ENCODE measurements at places on chromosomes 2 and 18. TPM values are rescaled to one million over a fixed set of nuclear protein-coding genes. Genes with fewer than 3 reads are reported as not detected.

- no peak for DNase-seq
- H3K27ac ChIP-seq = peak overlapping the region; percentile 13
- H3K4me3 ChIP-seq = no peak overlapping the region
- H3K36me3 ChIP-seq = peaks cover 30% of the 10 kb centered on the region
Observed at GRCh38 chr2:71082402-71083252, 14.2 kb downstream of the NAGK start.

DNA sequence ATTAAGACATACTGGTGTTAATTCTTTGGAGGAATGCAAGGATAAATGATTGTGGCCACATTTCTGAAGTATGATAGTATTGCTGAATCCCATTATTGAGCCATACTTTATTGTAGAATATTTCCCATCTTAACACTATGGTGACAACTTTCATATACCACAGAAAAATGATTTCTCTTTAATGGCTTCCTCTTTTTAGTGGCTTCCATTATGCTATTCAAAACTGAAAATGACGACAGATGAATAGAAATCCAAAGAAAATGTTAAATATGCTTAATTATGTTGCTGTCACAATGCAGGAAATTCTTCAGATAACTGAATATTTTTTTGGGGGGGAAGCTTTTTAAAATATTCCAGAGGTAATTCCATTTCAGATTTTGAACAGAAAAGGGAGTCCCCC lies 88.9 kb upstream of the TMEM200C start:
- H3K4me1 ChIP-seq = no peaks in the 10 kb centered on the region
- no peak overlapping the region for H3K27ac ChIP-seq
- H3K27me3 ChIP-seq = no peaks in the 10 kb centered on the region
- DNase-seq = no peak
- H3K36me3 ChIP-seq = no peaks in the 10 kb centered on the region
- H3K4me3 ChIP-seq = no peak overlapping the region

- H3K27ac ChIP-seq = no peak overlapping the region
- no peaks in the 10 kb centered on the region for H3K27me3 ChIP-seq
- no peak overlapping the region for H3K4me3 ChIP-seq
- no peaks in the 10 kb centered on the region for H3K4me1 ChIP-seq
Observed at GRCh38 chr18:33090461-33090860, 317.6 kb upstream of the KLHL14 start.

DNA sequence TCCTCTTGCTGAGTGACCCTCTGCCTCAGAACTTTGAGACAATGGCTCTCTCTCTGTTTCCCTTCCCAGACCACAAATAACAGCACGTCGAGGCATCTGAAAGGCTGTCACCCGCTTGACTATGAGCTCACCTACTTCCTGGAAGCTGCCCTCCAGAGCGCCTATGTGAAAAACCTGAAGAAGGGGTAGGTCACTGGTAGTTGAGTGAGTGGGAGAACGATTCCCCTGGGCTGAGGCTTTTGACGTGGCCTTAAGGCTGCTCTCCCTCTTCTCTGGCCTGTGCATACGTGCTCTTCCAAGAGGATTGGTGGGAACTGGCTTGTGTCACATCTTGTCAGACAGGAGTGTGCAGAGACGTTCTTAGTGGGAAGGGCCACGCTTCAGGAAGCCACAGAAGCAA lies 63.1 kb upstream of the MCFD2 start:
- H3K36me3 ChIP-seq = no peaks in the 10 kb centered on the region
- H3K27me3 ChIP-seq = no peaks in the 10 kb centered on the region
- H3K4me1 ChIP-seq = peaks cover 12% of the 10 kb centered on the region
- H3K27ac ChIP-seq = no peak overlapping the region
- no peak overlapping the region for H3K4me3 ChIP-seq

DNA sequence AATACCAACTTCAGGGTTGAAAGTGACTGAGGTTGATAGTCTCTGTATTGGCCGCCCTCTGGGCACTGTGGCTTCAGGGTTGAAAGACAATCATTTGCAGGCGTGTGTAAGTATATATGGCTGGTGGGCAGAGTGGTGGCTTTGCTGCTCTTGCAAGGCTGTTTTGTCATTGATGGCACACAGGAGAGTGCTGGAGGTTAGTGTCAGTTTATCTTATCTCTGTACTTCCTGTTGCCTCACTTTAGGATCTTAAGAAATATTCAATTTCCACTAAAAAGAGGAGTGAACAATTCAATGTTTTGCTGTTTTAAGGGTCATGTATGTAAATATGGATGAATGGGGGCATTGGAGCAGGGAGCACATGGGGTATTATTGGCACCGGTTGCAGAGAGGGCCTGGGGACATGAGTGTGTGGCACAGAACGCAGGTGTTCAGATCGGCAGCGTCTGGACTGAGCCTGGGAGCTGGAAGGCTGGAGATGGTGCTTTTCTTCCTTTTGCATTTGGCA lies 51.5 kb downstream of the NCK2 start:
- no peak for DNase-seq
- H3K27ac ChIP-seq = no peak overlapping the region
- H3K4me3 ChIP-seq = no peak overlapping the region
- no peaks in the 10 kb centered on the region for H3K36me3 ChIP-seq

GRCh38 chr2:136359121-136359965 lies 241.4 kb upstream of the CXCR4 start:
- no peak for DNase-seq
- H3K27ac ChIP-seq = no peak overlapping the region
- H3K4me3 ChIP-seq = no peak overlapping the region
- no peaks in the 10 kb centered on the region for H3K27me3 ChIP-seq
- no peaks in the 10 kb centered on the region for H3K4me1 ChIP-seq
- H3K36me3 ChIP-seq = no peaks in the 10 kb centered on the region

GRCh38 chr2:219624565-219624964 lies 2.9 kb upstream of the SLC4A3 start:
- no peaks in the 10 kb centered on the region for H3K36me3 ChIP-seq
- H3K27me3 ChIP-seq = no peaks in the 10 kb centered on the region
- peaks cover 7% of the 10 kb centered on the region for H3K4me1 ChIP-seq
- H3K27ac ChIP-seq = no peak overlapping the region
- H3K4me3 ChIP-seq = no peak overlapping the region

DNA sequence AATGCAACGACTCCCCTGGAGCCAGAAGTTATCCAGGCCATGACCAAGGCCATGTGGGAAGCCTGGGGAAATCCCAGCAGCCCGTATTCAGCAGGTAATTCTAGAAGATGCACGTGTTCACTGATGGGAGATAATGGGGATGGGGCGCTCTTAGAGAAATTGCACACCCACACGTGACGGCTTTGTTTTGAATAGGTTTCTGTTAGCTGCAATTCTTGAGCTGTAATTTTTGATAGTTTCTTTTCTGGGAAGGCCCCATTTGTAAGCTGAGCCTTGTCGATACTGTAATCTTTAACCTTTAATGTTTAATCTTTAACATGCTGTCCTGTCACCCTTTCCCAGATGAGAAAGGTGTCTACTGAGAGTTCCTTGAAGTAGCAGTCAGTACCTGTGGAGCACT lies 3.6 kb downstream of the SCLY start:
- no peak overlapping the region for H3K4me3 ChIP-seq
- H3K4me1 ChIP-seq = peaks cover 20% of the 10 kb centered on the region
- no peak overlapping the region for H3K27ac ChIP-seq
- no peaks in the 10 kb centered on the region for H3K27me3 ChIP-seq
- H3K36me3 ChIP-seq = peaks cover 42% of the 10 kb centered on the region
- no peak for DNase-seq

DNA sequence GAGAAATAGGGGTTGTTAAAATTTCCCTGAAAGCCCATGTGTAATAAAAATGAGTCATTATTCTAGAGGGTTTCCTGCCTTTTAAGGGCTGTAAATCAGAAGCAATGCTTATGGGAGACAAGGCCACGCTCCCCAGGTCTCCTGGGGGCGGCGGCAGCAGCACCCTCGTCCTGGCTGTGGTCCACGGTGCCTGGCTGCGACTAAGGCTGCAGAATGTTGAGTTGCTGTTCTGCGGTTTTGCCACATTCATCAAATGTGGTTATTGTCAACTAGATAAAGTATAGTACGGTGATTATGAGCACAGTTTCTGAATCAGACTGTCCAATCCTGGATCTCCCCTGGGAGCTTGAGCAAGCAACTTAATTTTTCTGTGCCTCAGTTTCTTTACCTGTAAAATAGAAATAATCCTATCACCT lies 11.9 kb upstream of the AGFG1 start:
- no peaks in the 10 kb centered on the region for H3K4me1 ChIP-seq
- H3K36me3 ChIP-seq = no peaks in the 10 kb centered on the region
- no peak overlapping the region for H3K4me3 ChIP-seq
- no peaks in the 10 kb centered on the region for H3K27me3 ChIP-seq
- H3K27ac ChIP-seq = no peak overlapping the region
- DNase-seq = no peak

- no peaks in the 10 kb centered on the region for H3K4me1 ChIP-seq
- H3K27ac ChIP-seq = no peak overlapping the region
- DNase-seq = no peak
Observed at GRCh38 chr2:241067501-241068135, 34.5 kb downstream of the MTERF4 start.

- DNase-seq = no peak
- peaks cover 10% of the 10 kb centered on the region for H3K4me1 ChIP-seq
- peak overlapping the region; percentile 51 for H3K4me3 ChIP-seq
- no peak overlapping the region for H3K27ac ChIP-seq
- H3K27me3 ChIP-seq = no peaks in the 10 kb centered on the region
Observed at GRCh38 chr2:196640031-196640548, 575 bp downstream of the CCDC150 start.

GRCh38 chr2:72694715-72695496 lies 130.9 kb downstream of the EXOC6B start:
- no peaks in the 10 kb centered on the region for H3K36me3 ChIP-seq
- no peaks in the 10 kb centered on the region for H3K27me3 ChIP-seq
- no peak overlapping the region for H3K4me3 ChIP-seq
- peak; percentile 82 for DNase-seq
- no peak overlapping the region for H3K27ac ChIP-seq

DNA sequence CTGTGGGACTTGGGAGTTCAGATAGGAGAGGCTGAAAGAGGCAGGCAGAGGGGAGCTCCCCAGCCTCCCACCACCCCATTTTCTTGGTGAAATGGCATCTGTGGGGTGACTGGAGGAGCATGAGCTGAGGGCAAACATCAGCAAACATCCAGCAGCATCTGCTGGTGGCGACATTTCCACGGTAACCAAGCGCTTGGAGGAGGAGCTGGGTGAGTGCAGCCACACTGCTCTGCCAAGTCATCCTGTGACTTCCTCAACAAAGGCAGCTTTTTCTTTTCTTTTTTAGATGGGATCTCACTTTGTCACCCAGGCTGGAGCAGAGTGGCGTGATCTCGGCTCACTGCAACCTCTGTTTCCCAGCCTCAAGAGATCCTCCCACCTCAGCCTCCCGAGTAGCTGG lies 5.6 kb downstream of the TXNL4A start:
- H3K27me3 ChIP-seq = no peaks in the 10 kb centered on the region
- H3K27ac ChIP-seq = peak overlapping the region; percentile 55

DNA sequence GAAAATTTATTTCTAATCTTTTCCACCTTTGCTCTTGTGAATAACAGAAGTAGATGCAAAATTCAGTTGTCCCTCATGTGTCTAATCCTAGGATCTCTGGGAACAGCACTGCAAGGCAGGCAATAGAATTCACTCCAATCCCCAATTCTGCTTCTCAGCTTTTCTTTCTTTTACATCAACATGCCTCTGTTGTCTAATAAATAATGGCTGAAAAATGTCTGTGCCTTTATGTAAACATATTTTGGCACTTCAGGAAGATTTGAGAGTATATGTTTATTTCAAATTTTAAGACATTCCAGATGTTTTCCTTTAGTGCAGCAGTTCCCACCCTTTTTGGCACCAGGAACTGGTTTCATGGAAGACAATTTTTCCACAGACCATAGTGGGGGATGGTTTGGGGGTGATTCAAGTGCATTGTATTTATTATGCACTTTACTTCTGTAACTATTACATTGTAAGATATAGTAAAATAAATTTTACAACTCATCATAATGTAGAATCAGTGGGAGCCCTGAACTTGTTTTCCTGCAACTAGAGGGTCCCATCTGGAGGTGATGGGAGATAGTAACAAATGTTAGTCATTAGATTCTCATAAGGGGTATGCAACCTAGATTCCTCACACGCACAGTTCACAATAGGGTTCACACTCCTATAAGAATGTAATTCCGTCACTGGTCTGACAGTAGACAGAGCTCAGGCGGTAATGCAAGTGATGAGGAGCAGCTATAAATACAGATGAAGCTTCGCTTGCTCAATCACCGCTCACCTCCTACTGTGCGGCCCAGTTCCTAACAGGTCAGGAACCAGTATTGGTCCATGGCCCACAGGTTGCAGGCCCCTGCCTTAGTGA lies 590.3 kb upstream of the CNTNAP5 start:
- no peak overlapping the region for H3K27ac ChIP-seq
- no peak overlapping the region for H3K4me3 ChIP-seq
- H3K27me3 ChIP-seq = no peaks in the 10 kb centered on the region
- H3K4me1 ChIP-seq = no peaks in the 10 kb centered on the region

DNA sequence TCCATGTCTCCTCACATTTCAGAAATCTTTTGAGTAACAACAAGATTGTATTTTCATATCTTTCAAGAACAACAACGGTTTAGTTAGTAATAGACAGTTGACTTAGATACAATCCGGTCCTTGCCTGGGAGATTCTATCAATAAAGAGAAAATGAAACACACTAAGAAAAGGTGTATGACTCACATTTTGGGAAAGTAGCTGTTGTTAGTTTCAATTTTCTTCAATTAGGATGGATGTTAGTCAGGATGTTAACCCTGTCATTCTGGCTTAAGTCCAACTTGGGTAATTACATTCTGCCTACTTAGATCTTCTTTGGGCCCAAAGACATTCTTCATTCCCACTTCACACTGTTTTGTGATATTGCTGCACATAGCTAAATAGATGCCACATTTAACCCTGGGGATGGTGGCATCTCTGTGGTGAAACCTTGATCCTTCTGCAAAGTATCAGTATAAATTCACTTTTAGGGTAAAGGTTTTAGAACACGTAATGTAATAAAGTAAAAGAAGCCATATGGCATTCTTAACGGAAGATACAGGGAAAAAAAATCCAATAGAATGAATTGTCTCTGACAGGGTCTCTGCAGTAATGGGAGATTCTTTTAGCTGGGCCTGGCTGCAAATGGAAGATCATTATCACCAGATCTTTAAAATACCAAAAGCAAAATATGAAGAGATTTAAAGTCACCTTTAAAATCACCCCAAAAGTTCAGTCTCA lies 365.5 kb downstream of the FIGN start:
- H3K27ac ChIP-seq = no peak overlapping the region
- H3K4me1 ChIP-seq = no peaks in the 10 kb centered on the region
- H3K36me3 ChIP-seq = no peaks in the 10 kb centered on the region
- no peak for DNase-seq
- H3K27me3 ChIP-seq = no peaks in the 10 kb centered on the region
- no peak overlapping the region for H3K4me3 ChIP-seq

- no peak overlapping the region for H3K27ac ChIP-seq
- H3K36me3 ChIP-seq = no peaks in the 10 kb centered on the region
- H3K27me3 ChIP-seq = no peaks in the 10 kb centered on the region
- DNase-seq = no peak
Observed at GRCh38 chr18:61281431-61281830, 51.8 kb upstream of the CDH20 start.

DNA sequence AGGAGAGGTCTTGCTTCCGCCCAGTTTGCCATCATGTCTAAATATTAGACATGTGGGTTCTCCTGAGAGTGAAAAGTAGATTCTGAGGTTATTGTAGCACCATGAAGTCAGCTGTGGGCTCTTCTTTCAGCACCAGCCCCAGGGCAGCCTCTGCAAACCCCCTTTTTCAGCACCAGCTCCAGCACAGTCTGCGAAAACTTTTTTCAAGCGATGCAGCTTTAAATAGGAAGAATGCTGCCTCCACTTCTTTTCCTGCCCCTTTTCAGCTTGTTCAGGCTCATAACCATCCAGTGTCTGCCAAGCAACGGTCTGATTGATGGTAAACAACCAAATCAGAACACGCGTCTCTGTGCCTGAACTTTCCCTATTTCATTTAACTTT lies at the start of gene COL5A2:
Gene COL5A2, minus strand, starts transcription at position 192 of the 381 bp plus-strand sequence. Its CDS starts 157 bp downstream, at position 35.
- H3K4me3 ChIP-seq = peak within 1 kb of the TSS; percentile 33
- H3K27me3 ChIP-seq = no peaks in the 10 kb centered on the region
- no peaks in the 10 kb centered on the region for H3K4me1 ChIP-seq
- H3K27ac ChIP-seq = peak within 1 kb of the TSS; percentile 63

Gene STK11IP
- 30.3 TPM for total RNA-seq

Gene TPO
- 0.21 TPM for total RNA-seq

Gene C2orf76
- total RNA-seq = 11.0 TPM

Gene TRMT61B
- 13.5 TPM for total RNA-seq

Gene CHMP3
- 134 TPM for total RNA-seq
